ENCODE measurements at places on chromosomes 11 and 22.

DNA sequence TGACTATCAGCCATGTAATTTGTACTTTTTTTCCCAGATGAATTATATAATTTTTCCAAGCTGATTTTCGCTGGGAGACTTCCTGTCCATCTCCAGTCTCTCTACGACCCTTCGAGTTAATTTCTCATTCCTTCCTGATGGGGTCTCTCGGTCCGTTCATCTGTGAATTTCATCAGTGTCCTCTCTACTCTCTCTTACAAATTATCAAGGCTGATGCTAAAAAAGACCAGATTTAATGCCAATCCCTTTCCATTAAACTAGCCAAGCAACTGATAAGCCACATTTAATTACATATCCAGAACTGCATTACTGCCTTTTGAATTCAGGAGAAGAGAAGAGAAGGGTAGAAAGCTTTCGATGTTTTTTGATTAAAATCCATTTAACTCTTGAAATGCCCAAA, 25.8 kb downstream of the VSIG10L2 start:
- no peak for DNase-seq

DNA sequence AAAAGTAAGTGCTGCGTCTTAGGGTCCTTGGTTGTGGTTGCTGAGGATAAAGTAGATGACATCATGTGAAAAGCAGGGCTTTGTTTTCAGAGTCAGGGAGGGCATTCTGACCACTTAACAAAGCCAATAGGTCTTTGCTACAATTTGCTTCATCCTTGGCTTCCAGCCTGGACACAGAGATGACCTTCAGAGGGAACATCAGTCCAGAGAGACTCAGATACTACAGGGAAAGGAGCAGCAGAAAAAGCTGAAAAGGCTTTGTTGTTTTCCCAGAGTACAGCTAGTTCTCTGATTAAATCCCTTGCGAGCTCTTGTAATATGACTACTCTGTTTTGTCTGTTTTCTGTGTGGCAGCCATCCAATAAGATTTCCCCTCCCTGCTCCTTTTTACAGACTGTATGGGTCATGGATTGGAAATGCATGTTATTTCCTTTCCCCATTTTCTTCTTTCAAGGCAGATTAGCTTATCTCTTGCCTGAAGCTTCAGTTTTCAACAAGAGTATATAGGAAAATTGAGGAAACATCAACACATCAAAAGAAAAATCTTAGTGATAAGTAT, 31.9 kb downstream of the ATG13 start:
- peak; percentile 93 for DNase-seq

GRCh38 chr11:44927174-44927661, 23.5 kb downstream of the TP53I11 start:
- no peak for DNase-seq

GRCh38 chr11:71998061-71998460, 648 bp upstream of the IL18BP start:
- no peak for DNase-seq

DNA sequence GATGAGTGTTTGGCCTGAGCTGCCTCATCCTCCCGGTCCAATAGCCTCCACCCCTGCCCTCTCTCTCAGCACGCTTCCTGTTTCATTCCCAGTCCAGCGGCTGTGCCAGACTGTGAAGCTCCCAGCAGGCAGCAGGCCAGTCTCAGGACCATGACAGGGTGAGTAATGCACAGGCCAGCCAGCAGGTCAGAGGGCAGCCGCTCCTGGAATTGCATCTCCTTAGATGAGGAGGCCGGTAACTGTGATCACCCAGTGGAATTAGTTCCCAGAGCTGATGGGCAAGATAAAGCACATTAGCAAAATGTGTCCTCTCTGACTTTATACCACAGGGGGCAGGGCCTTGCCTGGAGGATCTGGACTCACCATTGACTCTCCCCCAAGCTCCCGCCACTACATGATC, 251.2 kb downstream of the ETS1 start:
- DNase-seq, result no peak

DNA sequence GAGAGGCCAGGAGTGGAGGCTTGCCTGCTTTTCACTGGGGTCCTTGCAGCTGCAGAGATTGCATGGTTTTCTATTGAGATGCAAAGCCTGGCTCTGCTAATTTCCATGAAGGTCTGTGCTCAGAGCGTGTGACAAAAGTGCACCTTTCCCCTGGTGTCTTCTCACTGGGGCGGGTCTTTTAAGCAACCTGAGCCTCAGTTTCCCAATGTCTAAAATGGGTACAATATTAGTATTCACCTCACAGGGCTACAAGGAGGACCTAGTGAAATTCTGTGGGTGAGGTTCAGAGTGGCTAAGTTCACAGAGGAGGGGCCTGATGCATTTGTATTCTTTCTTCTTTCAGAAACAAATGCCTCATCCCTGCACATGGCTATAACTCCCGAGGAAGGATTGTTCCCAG, 20.3 kb downstream of the PPM1F start:
- DNase-seq, result no peak

DNA sequence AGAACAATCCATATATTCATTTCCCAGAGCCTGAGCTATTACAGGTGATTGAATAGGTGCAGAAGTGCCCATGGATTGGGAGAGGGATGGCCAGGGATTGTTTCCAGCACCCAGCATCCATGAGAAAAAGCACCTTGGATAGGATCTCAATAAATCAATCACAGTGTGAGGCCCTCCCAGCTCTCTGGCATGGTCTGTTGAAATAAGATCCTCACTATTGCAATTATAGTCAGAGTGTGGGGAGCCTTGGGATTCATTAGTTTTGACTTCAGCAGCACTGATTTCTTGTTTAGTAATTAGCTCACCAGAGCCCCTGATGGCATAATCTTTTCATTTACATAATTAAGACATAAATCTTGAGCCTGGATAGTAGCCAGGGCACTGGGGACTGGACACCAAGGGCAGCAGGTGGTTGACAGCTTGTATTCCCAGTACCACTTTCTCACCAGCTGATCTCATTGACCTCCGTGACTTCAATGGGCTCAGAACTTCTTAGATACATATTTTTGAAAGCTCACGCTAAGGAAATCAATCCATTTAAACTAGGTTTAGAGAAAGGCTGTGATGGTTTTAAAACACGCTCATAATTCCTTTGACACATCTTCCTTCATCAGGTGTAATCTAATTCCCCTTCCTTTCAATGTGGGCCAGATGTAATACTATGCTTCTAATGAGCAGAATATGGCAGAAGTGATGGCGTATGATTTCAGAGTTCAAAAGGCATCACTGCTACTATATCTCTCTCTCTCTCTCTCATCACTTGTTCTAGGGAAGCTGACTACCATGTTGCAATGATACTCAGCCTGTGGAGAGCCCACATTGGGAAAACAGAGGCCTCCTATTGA, 22.1 kb upstream of the DRD2 start:
- DNase-seq, result no peak

GRCh38 chr11:118051611-118052461, 25.0 kb upstream of the TMPRSS4 start:
- DNase-seq, result no peak

DNA sequence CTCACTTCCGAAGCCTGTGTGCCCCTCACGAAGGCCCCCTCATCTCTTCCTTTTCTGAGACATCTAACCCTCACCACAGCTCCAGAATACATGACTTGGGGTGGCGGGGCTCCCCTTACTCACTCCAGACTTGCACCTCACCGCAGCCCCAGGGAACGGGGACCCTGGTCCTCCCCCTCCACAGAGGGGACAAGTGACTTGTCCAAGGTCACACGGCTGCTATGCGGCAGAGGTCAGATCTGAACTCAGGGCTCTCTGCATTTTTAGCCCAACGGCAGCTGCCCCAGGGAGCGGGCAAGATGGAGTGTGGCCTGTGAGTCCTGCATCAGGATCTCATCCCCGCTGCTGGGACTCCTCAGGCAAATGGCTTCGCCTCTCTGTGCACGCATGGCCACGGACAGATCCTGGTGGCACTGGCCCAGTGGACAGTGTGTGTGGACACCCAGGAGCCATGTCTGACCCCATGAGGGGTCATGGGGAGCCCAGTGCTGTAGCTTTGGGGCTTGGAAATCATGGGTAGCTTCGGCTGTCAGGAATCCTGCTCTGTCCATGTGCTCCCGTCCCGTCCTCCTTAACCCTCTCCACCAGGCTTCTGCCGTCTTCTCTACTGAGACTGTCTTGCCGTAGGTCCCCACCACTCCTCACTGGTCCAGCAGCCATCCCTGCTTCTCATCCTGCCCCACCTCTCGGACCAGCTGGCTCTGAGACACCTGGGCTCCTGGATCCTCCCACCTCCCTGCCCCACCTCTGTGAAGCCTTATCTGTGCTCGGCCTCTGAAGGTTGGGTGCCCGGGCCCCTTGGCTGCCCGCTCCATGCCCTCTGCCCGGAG, 48.0 kb upstream of the CARS1 start:
- DNase-seq, result no peak

GRCh38 chr11:61949169-61950034, 749 bp upstream of the BEST1 start:
- DNase-seq, result no peak

DNA sequence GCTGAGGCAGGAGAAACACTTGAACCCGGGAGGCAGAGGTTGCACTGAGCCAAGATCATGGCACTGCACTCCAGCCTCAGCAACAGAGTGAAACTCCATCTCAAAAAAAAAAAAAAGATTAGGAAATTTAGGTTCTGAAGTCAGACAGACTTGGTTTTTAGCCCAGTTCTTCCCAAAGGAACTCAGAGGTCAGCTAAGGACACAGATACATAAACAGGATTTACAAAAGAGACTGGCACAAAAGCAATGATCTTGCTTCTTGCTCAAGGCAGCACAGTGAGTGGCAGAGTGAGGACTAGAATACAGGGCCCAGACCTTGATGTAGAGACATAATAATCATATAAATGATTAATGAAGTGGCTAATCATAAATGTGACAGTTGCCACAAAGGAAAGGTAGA, 25.4 kb upstream of the RRAS2 start:
- no peak for DNase-seq

DNA sequence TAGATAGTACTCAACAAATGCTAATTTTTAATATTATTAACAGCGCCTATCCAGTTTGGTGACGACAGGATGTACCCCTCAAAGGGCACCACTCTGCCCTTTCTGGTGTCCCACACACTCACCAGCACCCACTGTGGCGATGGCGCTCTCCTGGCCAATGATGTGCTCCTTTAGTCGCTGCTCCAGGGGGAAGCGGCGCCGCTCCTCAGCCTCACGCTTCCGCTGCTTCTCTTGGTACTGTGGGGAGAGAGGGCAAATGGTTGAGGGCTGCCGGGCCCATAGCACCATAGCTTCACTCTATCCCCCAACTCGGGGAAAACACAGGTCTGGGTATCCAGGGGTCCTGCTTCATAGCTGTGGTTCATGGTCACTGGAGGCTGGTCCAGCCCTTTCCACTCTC, 73.0 kb upstream of the PHOX2A start:
- no peak for DNase-seq

DNA sequence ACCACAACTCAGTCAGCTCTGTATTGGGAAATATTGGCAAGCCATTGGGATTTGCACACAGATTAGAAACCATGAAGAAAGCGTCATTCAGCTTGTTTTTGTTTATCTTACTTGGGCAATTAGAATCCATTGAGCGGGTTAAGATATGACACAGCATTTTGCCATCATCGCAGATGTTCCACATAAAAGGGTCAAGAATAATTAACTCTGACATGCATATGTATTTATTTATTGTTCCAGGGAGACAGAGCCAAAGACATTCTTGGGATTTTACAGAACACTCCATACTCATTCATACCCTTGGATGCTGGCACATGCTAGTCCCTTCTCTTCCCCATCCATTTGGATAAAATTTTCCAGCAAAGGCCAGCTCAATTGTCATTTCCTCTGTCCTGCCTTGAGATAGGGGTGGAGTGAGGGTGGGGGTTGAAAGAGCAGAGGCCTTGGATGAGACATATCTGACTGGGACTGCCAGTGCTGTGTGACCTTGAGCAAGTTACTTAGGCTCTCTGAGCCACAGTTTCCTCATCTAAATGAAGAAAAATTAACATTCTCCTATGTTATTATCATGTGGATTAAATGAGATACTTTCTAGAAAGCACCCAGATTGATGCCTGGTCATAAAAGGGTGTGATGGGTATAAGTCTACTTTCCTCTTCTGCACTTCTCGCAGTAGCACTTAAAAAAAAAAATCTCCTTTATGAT, 179.7 kb downstream of the RRAS2 start:
- DNase-seq, result no peak

- no peak for DNase-seq
These were observed 1166.6 kb downstream of the BRD1 start for GRCh38 chr22:48660790-48661740.

DNA sequence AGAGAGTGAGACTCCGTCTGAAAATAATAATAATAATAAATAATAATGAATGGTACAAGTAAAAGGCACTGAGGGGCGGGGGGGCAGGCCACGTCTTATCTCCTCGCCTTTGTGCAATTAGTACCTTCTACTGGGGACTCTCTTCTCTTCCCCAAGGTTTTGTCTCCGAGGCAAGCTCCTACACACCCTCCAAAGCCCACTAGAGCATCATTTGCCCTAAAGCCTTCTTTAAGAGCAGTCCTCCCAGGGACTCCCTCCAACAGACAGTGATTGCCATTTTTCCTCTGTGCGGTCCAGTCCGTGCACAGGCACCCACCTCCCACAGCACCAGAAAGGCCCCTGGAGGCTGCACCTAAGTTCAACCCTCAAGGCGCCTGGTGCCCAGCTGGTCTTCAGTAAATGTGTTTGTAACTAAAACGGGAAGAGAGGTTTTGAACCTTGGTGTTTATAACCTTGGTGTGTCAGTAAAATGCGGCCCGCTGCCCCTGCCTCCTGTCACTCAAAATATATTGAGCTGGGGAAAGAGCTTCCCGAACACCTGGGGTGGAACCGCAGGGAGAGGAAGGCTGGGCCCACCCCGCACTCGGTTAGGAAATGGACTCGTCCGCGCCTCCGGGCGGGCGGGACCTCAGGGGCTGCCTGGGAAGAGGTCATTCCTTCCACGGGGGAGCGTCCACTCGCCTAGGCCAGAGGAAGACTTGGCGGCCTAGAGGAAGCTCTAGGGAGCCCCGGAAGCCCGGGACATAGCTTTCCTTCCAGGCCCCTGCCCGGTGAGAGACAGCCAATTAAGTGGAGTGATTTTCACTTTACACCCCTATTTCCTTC, 4.7 kb upstream of the KDELR3 start:
- no peak for DNase-seq

- no peak for DNase-seq
These were observed 30.4 kb downstream of the LDHAL6A start for GRCh38 chr11:18485913-18486528.

GRCh38 chr11:27024865-27025264, 15.8 kb upstream of the BBOX1 start:
- no peak for DNase-seq

DNA sequence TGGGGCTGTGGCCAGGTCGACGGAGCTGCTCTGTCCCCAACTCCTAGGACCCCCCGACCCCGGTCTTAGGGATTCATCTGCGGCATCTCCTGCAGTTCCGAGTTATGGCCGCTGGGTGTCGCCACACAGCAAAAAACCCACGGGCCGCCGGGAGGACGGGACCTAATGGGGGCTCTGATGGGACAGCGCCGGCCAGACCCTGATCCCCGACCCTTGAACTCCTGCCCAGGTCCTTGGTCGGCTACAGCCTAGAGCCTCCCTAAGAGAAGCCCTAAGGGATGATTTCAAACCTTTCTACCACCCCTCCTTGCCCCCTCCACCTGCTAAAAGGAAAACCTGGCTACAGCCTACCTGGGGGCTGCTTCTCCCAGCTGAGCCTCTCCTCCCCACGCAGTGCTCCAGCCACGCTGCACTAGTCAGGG, 30.8 kb upstream of the LRRC10B start:
- DNase-seq, result no peak

GRCh38 chr11:1167256-1167655, 9.5 kb downstream of the MUC5AC start:
- no peak for DNase-seq

- no peak for DNase-seq
These were observed 54.0 kb upstream of the GCAT start for GRCh38 chr22:37753746-37754145.

Data from glomerular endothelial cell (primary cell).